ENCODE measurements at places on chromosomes 4 and X. TPM values are rescaled to one million over a fixed set of nuclear protein-coding genes. Genes with fewer than 3 reads are reported as not detected.

Gene DSPP
- not detected for total RNA-seq

Gene GSX2
- total RNA-seq, result not detected

- no peak for DNase-seq
Observed at GRCh38 chr4:73615613-73616012, 4.6 kb downstream of the RASSF6 start.

- no peak for DNase-seq
Observed at GRCh38 chrX:16155581-16156096, 11.6 kb upstream of the MAGEB17 start.

- DNase-seq, result peak; percentile 47
Observed at GRCh38 chrX:119605464-119606279, 552 bp downstream of the NKRF start.

DNA sequence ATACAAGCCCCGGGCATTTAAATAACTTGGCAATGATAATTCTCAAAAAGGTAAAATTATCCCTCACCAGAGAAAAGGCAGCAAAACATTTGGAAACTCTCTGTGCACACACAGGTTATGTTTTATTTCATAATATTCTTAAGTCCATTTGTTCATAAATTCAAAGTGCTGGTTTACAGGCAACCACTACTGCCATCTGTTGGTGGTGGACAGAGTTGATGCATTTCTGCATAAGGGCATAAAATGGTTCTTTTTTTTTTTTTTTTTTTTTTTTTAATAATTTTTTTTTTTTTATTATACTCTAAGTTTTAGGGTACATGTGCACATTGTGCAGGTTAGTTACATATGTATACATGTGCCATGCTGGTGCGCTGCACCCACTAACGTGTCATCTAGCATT lies 31.5 kb upstream of the IL21 start:
- peak; percentile 67 for DNase-seq

GRCh38 chr4:3655963-3656362 lies 110.2 kb upstream of the ADRA2C start:
- no peak for DNase-seq

DNA sequence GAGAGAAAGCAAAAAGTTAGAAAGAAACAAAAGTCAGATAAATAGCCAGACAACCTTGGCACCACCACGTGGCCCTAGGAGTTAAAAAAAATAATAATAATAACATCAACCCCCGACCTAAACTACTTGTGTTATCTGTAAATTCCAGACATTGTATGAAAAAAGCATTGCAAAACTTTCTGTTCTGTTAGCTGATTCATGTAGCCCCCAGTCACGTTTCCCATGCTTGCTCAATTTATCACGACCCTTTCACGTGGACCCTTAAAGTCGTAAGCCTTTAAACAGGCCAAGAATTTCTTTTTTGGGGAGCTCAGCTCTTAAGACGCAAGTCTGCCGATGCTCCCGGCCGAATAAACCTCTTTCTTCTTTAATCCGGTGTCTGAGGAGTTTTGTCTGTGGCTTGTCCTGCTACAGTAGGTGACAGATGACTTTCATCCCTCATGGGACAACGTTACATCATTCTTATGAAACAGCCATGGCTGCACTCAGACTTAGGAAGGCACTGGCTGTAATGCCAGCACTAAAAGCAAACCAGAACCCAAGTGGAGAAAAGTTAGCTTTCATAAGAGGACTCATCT lies 520 bp downstream of the ACOX3 start:
- peak; percentile 30 for DNase-seq

Gene HMX1
- total RNA-seq, result not detected

Gene SNCA
- 4.7 TPM for total RNA-seq

Gene BGN
- total RNA-seq, result not detected

DNA sequence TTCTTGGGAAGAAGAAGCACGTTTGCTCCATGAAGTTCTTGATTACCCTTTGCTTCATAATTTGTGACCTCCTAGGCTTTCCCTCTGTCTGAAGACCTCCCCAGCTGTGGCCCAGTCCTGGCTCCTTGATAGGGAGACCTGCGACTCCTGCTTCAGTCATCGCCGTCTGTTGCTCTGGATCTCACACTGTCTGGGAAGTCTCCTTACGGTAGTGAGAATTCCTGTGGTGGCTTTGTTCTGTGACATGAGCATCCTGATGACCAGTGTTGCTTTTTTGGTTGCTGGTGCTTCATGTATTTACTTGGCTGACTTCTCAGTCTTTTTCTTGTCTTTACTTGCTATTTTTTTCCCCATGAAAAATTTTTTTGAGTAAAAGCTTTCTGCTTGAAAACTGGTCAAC lies 44.2 kb downstream of the JADE1 start:
- DNase-seq, result no peak

GRCh38 chr4:38324861-38325628 lies 339.0 kb upstream of the KLF3 start:
- DNase-seq, result no peak
